ENCODE measurements at places on chromosomes 6 and 20.

- DNase-seq, result no peak
Measured at GRCh38 chr6:158853880-158854213, 34.7 kb upstream of the EZR start.

- no peak for DNase-seq
Measured at GRCh38 chr6:38806271-38806670, 91.2 kb downstream of the DNAH8 start.

DNA sequence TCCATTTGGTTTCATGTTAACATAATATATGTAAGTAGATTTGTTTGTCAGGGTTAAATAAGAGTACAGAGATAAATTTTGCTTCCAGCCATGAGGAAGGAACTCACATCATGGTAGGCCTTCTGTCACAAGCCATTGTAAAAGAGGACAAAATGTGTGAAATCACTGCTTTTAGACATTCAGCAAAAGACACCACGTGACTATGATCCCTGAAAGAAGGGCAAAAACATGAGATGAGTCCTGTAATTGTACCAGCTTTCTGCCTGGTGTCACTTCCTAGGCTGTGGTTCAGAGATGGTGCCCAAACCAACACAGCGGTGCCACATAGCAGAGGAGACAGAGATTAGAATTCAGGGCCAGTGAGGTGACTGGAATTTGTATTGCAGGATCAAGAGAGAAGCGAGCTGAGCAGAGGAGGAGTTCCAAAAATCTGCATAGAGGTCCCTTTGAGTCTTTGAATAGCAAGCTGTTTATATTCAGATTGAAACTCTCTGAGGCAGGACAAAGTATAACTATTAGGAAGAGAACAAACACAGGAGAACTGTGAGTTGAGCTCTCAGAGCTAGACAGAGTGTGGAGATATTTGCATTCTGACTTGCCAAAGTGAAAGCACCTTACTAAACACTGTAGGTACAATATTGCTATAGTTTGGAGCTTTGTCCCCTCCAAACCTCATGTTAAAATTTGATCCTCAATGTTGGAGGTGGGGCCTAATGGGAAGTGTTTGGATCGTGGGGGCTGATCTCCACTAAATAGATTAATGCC is 52.6 kb upstream of the PDE7B start:
- no peak for DNase-seq

DNA sequence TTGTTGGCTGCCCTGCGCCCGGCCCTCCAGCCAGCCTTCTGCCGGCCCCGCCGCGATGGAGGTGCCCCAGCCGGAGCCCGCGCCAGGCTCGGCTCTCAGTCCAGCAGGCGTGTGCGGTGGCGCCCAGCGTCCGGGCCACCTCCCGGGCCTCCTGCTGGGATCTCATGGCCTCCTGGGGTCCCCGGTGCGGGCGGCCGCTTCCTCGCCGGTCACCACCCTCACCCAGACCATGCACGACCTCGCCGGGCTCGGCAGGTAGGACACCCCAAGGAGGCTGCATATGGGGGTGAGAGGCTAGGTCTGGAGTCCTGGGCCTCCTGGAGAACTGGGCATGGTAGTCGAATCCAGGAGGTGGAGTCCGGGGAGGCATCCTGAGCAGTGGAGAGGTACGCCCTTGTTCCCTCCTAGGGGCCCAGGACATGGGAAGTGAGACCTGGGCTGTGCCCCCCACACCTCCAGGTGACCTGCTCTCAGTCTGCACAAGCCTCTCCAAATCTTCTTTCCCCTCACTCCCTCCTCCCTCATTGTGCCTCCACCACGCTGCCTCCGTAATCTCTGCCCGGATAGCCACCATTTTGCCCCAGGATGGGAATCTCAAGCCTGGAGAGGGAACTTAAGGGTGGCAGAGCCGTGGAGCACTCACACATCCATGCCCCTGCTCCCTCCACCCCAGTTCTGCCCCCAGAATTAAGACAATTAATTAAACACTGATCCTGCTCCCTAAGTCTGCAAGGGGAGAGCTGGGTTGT is 541 bp downstream of the CDC25B start:
- DNase-seq, result no peak

DNA sequence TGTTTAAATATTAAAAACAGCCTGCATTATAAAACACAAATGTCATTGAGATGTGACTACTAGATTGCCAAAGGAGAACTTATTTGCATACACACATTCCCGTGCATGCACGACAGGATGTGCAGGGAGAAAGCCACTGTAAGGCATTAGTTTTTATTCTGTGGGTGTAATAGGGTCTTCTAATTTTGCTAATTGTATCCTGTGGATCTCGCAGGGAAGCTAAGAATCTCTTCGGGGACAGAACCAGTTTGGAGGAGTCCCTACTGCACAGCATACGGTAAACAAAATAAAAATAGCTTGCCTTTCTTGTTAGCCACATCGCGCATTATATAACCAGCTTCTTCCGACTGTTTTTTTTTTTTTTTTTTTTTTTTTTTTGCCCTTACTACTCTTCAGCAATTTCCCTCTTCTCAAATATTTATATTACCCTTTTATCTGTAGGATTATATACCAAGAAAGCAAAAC is 2.0 kb downstream of the ATXN1 start:
- no peak for DNase-seq

- no peak for DNase-seq
Measured at GRCh38 chr6:44034931-44035345, 92.3 kb downstream of the MRPL14 start.

DNA sequence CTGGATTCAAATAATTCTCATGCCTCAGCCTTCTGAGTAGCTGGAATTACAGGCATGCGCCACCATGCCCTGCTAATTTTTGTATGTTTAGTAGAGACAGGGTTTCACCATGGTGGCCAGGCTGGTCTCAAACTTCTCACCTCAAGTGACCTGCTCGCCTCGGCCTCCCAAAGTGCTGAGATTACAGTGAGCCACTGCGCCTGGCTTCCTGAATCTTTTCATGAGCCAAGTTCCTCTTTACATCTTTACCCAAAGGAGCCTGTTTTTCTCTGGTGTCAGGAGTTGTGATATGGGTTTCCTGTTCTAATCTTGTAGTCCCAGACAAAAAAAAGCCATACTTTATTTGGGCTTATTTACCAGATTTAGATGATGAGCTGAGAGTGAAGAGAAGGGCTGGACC is 34.4 kb downstream of the PCNA start:
- DNase-seq, result no peak

GRCh38 chr20:61422636-61423425 is 170.8 kb downstream of the CDH4 start:
- DNase-seq, result no peak

- DNase-seq, result no peak
Measured at GRCh38 chr6:24660105-24660504, 6.6 kb downstream of the TDP2 start.

DNA sequence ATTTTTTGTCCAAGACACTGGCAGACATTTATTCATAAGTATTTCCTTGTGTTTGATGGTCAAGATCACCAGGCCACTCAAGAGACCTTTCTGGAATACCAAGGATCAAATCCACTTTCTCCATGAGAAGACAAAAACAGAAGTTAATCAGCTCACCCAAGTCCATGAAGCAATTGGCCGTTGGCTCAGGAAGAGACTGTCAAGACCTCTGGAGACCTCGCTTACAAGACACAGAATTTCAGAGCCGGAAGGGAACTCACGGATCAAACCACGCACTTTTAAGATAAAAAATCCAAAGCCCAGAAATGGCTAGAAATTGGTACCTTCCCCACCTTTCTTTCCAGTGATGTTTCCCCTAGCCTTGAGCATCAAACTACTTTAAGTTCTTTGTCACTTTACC is 3.3 kb downstream of the TRERF1 start:
- DNase-seq, result no peak

- DNase-seq, result no peak
Measured at GRCh38 chr20:25541676-25542075, 43.7 kb downstream of the NINL start.

DNA sequence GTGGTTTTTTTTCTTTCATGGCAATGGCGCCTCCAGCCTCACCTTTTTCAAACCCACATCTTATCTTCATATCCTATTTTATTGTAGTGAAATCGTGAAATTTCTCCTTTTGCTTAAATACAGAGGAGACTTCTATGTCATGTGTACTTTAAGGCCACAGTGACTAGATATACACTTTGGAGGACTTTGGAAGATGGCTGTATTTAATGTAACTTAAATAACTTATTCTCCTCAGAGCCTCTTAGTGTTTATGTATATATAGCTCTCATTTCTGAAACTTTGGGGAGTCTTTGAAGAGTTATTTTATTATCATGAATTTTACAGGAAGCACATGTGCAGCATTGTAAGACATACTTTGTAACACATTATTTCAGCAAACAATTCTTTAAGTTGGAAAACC is 968 bp downstream of the LAMA2 start:
- DNase-seq, result no peak

GRCh38 chr6:33976437-33977360 is 169.2 kb downstream of the GRM4 start:
- no peak for DNase-seq

DNA sequence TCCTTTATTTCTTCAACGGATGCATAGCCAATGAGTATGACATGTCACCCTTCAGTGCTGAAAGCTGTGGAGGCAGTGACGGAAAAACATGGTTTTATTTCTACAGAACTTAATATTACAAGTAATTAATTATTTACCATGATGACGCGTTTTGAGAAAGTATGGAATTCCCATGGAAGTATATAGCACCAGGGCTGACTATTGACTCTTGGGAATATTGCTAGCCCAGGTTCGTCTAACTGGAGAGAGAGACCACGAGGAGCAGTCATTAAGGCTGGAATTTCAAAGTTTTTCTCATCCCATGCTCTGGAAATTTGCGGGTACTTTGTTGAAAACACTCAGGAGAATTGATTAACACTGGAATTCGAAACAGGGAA is 155.2 kb upstream of the PRSS16 start:
- no peak for DNase-seq

GRCh38 chr6:147805155-147805554 is 296.7 kb downstream of the SAMD5 start:
- DNase-seq, result no peak

- no peak for DNase-seq
Measured at GRCh38 chr6:138161088-138161337, 726 bp upstream of the ARFGEF3 start.

DNA sequence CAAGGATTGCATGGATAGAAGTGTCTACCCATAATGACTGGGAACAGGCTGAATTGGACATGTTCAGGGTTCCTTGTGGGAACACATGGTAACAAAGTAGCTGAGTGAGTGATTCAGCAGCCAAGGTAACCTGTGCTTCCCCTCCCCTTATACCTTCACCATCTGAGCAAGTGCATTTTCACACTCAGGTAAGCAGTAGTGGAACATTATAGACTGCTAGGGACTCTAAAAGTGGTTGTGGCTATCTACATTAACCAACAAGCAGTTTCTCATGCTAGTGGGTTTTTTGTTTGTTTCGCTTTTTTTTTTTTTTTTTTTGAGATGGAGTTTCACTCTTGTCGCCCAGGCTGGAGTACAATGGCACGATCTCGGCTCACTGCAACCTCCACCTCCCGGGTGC is 41.4 kb downstream of the KIZ start:
- no peak for DNase-seq

DNA sequence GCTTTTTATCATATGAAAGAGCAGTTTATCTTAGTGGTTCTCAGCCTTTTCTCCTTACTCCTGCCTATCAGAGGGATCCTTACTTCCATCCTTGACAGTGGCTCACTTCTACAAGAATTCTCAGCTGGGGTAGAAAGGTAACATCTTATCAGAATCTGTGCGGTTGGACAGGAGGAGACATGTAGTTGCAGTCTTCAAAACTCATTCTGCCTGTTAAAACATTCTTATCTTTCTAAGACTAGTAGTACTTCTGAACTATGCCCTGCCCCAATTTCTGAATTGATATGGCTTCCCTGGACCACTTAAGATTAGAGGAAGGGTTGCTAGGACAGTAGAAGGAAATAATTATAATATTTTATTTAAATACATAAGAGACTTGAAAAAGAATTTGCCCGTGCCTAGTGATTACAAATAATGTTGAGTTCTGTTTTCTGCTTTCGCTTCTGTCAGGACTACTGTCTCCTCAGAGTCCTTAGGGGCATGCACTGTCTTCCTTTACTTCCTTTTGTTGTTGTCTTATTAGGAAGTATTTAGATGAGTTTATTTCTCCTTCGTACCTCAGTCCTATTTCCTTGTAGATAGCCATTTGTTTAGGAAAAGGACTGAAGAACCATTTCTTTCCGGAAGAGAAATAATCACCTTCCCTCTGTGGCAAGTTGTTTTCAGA is 24.9 kb downstream of the BLTP3A start:
- DNase-seq, result no peak

DNA sequence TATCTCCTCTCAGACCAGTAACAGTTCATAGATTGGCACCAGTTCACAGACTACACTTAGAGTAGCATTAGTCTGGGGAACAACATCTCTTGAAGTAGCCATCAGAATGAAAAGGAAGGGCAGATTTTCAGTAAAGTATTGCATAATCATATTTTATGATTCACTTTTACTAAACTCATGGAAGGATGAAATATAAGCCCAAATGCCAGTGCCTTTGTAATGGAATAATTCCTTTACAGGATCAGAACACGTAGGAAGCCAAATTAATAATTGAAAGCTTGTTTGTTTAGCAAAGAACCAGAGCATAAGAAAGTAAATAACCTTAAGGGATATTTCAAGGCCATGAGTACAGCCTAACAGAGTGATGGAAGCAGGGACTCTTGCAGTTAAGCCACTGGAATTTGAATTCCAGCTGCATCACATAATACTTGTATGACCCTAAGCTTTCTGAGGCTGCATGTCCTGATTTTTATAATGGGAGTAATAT is 11.4 kb upstream of the LOC128125822 start:
- no peak for DNase-seq

- DNase-seq, result no peak
Measured at GRCh38 chr6:29967379-29968010, 25.2 kb downstream of the HLA-A start.

GRCh38 chr20:41889844-41890224 is 271.7 kb upstream of the CHD6 start:
- no peak for DNase-seq

GRCh38 chr20:9025011-9025410 is 43.9 kb upstream of the PLCB4 start:
- DNase-seq, result no peak

DNA sequence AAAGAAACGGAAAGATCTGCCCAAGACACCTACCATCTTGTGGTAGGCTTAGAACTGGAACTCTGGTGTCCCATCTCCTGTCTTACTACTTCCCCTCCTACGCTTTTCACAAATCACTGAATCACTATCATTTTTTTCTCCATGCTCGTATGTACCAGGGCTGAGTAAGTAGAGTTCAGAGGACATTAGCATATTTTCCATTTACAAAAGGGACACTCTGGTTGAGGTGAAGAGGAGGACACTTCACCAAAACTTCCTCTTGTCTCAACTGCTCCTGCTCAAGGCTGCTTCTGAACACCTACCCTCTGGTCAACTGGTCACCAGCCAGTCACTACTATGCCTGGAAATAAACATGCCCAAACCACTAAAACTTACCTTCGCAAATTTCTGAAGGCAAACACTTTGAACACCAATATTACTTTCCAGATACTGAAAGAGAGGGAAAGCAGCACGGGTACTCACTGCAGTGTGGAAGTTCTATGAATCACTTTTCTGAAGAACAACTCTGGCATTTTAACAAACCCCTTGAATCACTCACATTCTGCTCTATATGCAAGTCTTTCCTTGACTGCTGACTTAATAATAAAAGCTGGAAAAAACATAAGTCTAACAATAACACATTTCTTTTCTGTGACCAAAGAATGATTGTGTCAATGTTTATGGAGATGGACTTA is 123.3 kb downstream of the INSM1 start:
- DNase-seq, result no peak

GRCh38 chr6:158571826-158572652 is 12.1 kb downstream of the TMEM181 start:
- DNase-seq, result no peak
